ENCODE measurements at places on chromosomes 3 and 15.

GRCh38 chr3:106552351-106553043 lies 683.7 kb upstream of the CBLB start:
- no peak for DNase-seq

DNA sequence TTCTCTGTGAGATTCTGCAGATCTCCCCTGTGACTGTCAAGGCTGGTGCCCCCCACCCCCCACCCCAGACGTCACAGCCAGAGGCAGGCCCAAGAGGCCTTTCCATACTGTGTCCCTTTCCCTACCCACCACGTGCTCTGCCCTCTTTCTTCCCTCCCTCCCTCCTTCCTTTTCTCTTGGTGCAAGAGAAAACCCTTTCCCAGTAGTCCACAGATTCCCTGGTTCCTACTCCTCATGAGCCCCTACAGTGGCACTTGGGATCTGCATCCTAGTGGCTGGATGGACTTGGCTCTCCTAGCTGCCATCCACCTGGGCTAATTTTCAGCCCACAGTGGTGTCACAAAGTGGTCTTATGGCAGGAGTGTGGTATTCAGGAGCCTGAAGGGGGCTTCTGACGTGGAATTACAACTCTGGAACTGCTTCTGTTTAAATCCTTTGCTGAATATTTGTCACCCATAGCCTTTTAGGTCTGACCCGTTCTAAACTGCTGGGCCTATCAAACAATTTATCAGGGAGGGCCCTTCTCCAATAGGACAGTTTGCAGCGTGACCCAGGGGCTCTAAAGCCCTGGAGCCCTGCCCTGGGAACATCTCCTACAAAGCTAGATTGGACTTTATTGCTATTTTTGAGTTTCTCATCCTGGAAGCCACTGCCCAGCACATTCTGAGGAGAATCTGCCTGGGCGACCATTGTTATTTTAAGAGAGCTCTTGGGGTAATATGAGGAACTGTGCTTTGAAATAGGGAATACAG lies 35.3 kb downstream of the KLF13 start:
- no peak for DNase-seq

GRCh38 chr3:182967218-182968204 lies 12.8 kb downstream of the DCUN1D1 start:
- DNase-seq: no peak

GRCh38 chr3:126022741-126023359 lies 53.9 kb downstream of the ROPN1B start:
- DNase-seq: no peak

- DNase-seq: no peak
Observed at GRCh38 chr3:186002884-186003472, 65.2 kb upstream of the TRA2B start.

DNA sequence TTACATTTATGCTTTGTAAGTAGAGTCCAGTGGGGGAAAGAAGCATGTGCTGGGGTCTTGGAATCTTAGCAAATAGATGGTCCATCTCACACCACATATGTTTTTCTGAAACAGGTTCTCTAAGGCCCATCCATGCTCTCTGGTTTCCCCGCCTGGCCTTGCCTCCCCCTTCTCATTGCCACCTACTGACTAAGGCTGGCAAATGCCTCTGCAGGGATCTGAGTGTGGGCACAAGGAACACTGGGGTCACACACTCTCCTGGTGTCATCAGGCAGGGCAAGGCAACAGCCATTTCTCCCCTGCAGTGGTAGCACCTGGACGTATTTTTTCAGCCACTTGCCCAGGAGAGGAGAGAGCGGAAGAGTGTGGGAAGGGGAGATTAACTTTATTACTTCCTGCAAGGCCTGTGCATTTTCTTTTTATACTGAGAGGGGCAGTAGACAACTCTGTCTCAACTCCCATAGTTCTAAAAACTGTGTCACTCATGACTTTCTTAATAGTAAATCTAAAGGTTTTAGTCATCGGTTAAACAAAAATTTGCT lies 804.2 kb upstream of the NECTIN3 start:
- DNase-seq: no peak

- no peak for DNase-seq
Observed at GRCh38 chr3:56361731-56362130, 106.5 kb downstream of the ERC2 start.

- DNase-seq: no peak
Observed at GRCh38 chr15:40029979-40030893, 8.7 kb downstream of the SRP14 start.

- no peak for DNase-seq
Observed at GRCh38 chr3:42654331-42655201, 1.1 kb downstream of the ZBTB47 start.

- DNase-seq: no peak
Observed at GRCh38 chr15:39130556-39131379, 450.1 kb upstream of the THBS1 start.

- DNase-seq: no peak
Observed at GRCh38 chr15:64521726-64522164, 61.4 kb downstream of the ZNF609 start.

Measured in SIG-M5 (cell line).